ENCODE measurements at places on chromosomes 12 and 14. TPM values are rescaled to one million over a fixed set of nuclear protein-coding genes. Genes with fewer than 3 reads are reported as not detected.

The GPR135 gene
- total RNA-seq: 3.6 TPM

DNA sequence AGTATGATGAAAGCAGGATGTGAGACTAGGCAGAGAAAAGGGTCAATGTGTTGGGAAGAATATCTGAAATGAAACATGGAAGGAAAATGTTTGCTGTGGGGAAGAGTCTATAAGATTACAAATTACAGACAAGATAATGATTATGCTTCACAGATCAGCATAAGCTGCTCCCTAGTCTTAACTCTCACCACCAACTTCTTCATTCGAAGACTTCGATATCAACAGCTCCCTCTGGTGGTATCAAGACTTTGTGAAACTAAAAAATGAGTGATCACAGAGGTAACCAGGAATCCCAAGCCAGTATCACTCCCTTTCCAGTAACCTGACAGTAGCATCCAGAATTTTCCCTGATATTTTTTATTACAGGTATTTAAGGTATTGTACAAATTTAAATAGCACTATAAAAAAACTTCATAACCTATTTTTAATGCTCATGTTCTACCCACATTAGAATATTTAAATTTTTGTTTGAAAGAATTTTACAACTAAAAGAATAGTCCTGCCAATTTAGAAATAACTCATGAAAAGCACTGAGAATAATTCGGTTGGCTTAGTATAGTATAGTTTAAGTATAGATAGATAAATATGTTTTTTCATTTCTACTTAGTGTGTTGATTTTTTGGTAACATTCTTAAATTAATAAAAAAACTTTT, 84.4 kb downstream of the C2CD5 start:
- no peak overlapping the region for H3K4me3 ChIP-seq
- DNase-seq: no peak
- H3K36me3 ChIP-seq: no peaks in the 10 kb centered on the region
- no peak overlapping the region for H3K27ac ChIP-seq
- H3K27me3 ChIP-seq: no peaks in the 10 kb centered on the region

The COL2A1 gene
- not detected for total RNA-seq

GRCh38 chr12:48795550-48796455, 6.9 kb upstream of the ADCY6 start:
- no peaks in the 10 kb centered on the region for H3K27me3 ChIP-seq
- no peaks in the 10 kb centered on the region for H3K36me3 ChIP-seq
- no peak overlapping the region for H3K27ac ChIP-seq

DNA sequence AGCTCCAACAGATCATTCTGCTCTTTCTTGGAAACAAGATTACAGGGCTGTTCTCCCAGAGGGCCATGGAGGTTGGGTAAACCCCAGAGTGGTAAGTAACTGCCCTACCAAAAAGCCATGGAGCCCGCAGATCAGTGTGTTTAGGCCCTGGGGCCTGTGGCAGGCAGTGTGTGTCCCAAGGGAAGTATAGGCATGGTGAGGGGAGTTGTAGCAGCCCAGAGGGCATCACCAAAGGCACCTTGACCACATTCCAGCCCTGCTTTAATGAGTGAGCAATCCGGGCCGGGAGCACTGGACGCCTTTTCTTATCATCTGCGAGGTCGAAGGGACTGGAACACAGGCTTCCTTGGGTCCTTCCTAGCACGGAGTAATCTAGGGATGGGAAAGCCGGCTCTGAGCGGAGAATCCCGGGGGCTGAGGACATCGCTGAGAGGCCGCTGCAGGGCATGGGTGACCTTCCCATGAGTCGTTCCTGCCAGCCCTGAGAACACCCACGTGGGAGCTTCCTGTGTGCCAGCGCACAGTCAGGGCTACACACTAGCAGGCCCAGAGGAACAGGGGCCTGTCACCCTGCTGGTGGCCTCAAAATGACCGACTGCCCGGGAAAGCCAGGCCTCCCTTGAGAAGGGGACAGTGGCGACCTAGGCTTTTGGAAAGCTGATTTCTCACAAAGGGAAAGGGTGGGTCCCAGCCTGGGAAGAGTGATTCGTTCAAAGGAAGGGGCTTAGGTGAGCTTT, 91.3 kb downstream of the NINJ2 start:
- H3K36me3 ChIP-seq: no peaks in the 10 kb centered on the region
- no peaks in the 10 kb centered on the region for H3K27me3 ChIP-seq
- H3K4me1 ChIP-seq: no peaks in the 10 kb centered on the region
- DNase-seq: no peak
- H3K27ac ChIP-seq: peak overlapping the region; percentile 48
- H3K4me3 ChIP-seq: no peak overlapping the region

GRCh38 chr14:73736842-73737241, 22.7 kb upstream of the PNMA1 start:
- peaks cover 20% of the 10 kb centered on the region for H3K4me1 ChIP-seq
- peak; percentile 31 for DNase-seq
- H3K4me3 ChIP-seq: no peak overlapping the region
- peaks cover 11% of the 10 kb centered on the region for H3K36me3 ChIP-seq
- H3K27me3 ChIP-seq: no peaks in the 10 kb centered on the region

DNA sequence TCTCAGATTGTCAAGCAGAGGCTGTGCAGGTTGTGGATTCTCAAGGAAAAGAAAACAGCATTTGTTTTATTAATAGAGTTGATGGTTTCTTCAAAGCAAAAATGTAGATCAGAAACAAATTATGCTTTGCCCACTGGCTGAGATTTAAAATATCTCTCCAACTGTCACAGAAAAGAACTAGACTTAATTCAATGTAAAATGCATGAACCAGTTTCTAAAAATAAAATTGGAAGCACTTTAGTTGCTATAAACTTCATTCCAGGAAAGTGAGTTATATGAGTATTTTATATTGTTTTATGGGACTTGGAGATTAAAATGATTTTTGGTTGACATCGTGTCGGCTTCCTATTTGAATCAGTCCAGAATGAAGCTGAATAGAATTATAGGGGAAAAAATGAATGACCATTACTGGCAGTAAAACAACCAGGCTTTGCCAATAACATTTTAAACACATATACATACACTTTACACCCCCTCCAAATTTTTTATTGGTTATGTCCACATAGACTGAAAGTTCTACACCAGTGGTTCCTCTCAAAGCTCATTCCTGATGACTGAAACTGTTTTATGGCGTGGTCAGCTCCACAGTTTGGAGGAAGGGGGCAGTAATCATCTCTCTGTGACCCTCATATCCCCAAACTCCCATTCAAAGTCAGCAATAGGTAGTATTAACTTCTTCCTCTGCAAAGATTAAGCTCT, 55.5 kb upstream of the DAAM1 start:
- no peak overlapping the region for H3K4me3 ChIP-seq
- no peaks in the 10 kb centered on the region for H3K27me3 ChIP-seq
- H3K4me1 ChIP-seq: no peaks in the 10 kb centered on the region
- H3K27ac ChIP-seq: no peak overlapping the region

DNA sequence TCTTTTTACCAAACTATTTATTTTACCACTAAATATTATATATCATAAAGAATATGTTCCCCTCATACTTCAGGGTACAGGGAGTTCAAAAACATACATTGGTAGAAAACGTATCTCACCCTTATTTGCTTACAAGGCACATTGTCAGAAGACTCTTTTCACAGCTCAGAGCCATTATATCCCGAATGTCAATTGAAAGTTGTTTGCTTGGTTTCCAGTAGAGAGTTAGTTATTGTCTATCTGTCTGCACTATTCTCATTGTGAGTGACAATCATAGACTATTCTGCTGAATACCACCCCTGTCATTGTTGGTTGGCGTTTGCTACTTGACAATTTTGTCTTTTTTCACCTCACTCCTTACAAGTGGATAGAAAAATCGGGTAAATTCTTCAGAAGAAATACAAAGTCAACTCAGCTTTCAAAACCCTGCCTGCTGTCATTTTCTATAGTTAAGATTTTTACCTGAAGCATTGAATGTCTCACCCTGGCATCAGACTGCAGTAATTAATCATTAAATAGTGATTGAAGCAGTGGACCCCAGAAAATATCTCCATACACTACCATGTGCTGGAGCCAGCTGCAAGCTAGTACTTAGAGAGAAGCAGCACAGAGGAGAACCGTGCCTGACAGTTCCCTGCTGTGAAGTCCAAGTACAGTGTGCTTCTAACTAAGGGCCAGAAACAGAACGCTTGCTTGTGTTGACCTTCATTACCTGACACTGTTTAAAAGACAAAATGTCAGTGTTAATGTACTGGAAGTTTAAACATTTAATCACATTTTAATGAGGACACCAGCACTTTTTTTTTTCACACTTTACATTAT, 510.6 kb downstream of the RERGL start:
- no peak overlapping the region for H3K4me3 ChIP-seq
- no peaks in the 10 kb centered on the region for H3K36me3 ChIP-seq
- DNase-seq: no peak
- H3K27me3 ChIP-seq: no peaks in the 10 kb centered on the region
- H3K27ac ChIP-seq: no peak overlapping the region

GRCh38 chr14:90114554-90114953, 52.8 kb downstream of the KCNK13 start:
- H3K27ac ChIP-seq: no peak overlapping the region
- no peaks in the 10 kb centered on the region for H3K4me1 ChIP-seq
- no peak overlapping the region for H3K4me3 ChIP-seq
- no peaks in the 10 kb centered on the region for H3K36me3 ChIP-seq
- no peak for DNase-seq

The SLC6A15 gene
- not detected for total RNA-seq

DNA sequence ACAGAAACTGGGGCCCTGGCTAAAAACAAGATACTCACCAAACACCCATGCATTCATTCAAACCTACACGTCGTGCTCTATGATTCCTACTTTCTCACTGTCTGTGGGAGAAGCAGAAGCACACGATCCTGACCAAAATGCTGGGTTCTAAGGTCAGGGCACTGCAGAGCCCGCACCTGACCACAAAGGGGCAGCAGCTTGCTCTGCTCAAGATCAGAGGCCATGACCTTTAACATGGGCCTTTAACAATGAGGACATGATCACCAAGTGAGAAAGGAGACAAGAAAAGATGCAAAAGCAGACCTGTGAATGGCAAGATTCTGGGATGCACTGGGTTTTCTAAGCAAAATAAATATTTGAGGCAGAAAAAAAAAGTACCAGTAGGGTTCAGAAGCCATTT, 40.1 kb upstream of the VPS33A start:
- H3K4me1 ChIP-seq: no peaks in the 10 kb centered on the region
- H3K36me3 ChIP-seq: peaks cover 81% of the 10 kb centered on the region
- H3K27ac ChIP-seq: no peak overlapping the region
- H3K27me3 ChIP-seq: no peaks in the 10 kb centered on the region

DNA sequence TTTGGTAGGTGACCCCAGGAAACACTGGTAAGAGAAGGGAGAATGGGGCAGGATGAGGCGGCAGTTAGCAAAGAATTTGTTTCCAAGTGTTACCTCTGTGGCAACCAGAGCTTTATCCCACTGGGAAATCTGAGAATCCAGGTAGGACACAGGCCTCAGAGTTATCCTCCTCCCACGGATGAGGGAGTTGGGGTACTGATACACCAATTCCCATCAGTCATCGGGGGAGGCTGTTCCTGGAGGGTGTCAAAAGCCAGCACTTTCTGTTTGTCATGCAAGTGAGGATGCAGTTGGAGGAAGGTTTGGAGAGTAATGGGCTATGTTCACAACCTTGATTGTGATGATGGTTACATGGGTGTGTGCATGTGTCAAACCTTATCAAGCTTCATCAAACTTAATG, 221.2 kb upstream of the SFSWAP start:
- H3K36me3 ChIP-seq: no peaks in the 10 kb centered on the region
- no peaks in the 10 kb centered on the region for H3K4me1 ChIP-seq
- no peak overlapping the region for H3K27ac ChIP-seq
- no peaks in the 10 kb centered on the region for H3K27me3 ChIP-seq
- H3K4me3 ChIP-seq: no peak overlapping the region
- no peak for DNase-seq

DNA sequence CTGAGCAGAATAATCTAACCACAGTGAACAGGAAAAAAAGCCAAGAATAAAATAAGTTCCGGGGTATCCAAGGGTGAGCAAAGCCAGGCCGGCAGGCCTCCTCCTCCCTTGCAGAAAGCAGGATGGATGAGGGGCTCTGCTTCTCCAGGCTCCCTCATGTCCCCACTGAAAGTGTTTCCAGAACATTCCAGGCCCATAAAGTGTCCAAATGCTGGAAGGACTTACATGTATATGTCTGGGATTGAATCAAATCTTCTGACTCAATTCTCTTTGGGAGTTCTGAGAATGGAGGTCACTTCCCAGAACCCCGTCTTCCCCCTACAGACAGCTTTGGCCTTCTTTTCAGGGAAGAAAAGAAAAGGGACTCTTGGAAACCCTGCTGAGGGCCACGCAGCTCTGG, 25.0 kb upstream of the BDKRB1 start:
- no peaks in the 10 kb centered on the region for H3K4me1 ChIP-seq
- no peak for DNase-seq
- no peak overlapping the region for H3K27ac ChIP-seq
- H3K27me3 ChIP-seq: no peaks in the 10 kb centered on the region

The SLC48A1 gene
- total RNA-seq: 12.4 TPM

DNA sequence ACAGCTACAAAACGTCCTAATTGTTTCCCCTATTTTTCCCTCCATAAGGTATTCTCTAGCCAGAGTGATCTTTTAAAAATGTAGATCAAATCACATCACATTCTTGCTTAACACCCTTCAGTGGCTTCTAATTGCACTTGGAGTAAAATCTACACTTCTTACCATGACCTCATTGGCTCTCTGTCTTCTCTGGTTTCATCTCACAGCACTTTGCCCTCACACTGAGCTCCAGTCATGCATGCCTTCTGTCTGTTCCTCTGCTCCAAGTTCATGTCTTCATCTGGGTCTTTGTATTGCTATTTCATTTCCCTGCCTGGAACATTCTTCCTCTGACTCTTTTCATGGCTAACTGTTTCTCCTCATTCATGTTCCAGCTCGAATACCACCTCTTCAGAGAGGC, 220.4 kb upstream of the GARIN6 start:
- no peaks in the 10 kb centered on the region for H3K4me1 ChIP-seq
- H3K4me3 ChIP-seq: no peak overlapping the region
- H3K27ac ChIP-seq: no peak overlapping the region
- DNase-seq: no peak
- no peaks in the 10 kb centered on the region for H3K36me3 ChIP-seq
- no peaks in the 10 kb centered on the region for H3K27me3 ChIP-seq

The KLHL33 gene
- 0.19 TPM for total RNA-seq

DNA sequence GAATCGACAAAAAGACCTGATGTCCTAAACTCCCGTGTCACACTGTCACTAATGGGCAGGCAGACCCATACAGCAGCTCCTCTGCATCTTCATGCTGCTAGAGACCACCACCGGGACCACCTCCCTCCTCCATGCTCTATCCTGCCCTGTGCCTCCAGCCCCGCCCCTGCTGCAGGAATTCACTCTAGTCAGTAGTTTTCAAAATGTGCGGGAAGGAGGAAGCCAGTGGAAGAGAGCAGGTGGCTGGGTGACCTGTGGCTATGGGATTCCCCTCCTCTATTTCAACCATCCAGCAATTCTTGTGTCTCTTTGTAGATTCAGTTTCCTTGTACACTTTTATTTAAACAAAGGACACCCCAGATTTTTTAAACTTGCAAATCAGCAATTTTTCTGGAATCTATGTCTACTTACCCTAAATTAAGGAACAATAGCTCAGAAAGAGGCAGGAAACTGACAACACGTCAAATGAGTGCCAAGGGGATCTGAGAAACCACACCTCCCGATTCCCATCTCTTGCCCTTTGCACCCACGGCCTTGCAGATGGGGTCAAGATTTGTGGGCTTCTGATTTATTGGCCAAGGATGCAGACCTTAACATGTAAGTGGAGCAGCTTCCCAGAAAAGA, 20.4 kb upstream of the MAP1LC3B2 start:
- H3K27ac ChIP-seq: no peak overlapping the region
- no peaks in the 10 kb centered on the region for H3K27me3 ChIP-seq
- H3K36me3 ChIP-seq: no peaks in the 10 kb centered on the region
- no peak overlapping the region for H3K4me3 ChIP-seq
- no peak for DNase-seq
